Left lobe of liver (tissue), 2 donors: ENCODE measurements at places on chromosomes 6 and 20. TPM values are rescaled to one million over a fixed set of nuclear protein-coding genes. Genes with fewer than 3 reads are reported as not detected.

Gene SALL4
- total RNA-seq = 1.3 TPM

Gene TP53TG5
- not detected for total RNA-seq

Gene CRIP3
- total RNA-seq = 8.4 TPM

Gene NECAB3
- 19.9 TPM for total RNA-seq

Gene SYNGAP1
- 2.5 TPM for total RNA-seq

Gene DACT2
- 1.5 TPM for total RNA-seq

Gene C6orf132
- total RNA-seq = 0.38 TPM

Gene RIPPLY2
- not detected for total RNA-seq

Gene PNLDC1
- 0.23 TPM for total RNA-seq
